ENCODE measurements at places on chromosomes 4 and X. TPM values are rescaled to one million over a fixed set of nuclear protein-coding genes. Genes with fewer than 3 reads are reported as not detected.

DNA sequence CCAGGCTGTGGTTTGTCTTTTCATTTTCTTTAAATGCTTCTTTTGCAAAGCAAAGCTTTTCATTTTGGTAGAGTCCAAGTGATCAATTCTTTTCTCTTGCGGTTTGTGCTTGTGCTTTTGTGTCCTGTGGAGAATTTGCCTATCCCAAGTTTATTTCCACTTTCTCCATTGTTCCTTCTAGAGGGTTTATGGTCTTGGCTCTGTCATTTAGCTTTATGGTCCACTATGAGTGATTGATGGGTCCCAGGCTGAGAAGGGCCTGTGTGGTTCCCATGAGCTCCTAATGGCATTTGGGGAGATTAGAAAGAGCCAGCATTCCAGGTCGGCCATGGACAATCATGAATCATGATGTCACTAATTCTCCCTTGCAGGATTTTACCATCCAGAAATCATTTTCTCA is 86.5 kb downstream of the CPZ start:
- DNase-seq, result no peak

LONRF3 gene
- total RNA-seq, result 11.2 TPM

DNA sequence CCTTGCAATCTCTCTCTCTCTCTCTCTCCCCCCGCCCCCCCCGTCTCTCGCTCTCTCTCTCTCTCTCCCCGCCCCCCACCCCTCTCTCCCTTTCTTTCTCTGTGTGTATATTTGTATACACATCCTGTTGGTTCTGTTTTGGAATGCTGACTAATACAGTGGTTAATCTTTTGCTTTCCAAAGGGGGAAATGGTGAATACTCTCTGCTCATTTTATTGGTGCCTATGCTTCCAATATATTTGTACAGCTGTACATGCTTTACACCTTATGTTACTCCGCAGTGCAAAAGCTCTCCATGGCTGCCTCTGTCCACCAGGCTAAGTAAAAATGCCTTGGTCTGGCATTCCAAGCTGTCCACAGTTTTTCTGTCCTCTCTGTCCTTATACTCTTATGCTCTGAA is 158.8 kb downstream of the RBMX2 start:
- no peak for DNase-seq

ODAM gene
- not detected for total RNA-seq

TASL gene
- total RNA-seq, result 0.44 TPM

DOCK11 gene
- total RNA-seq, result 90.7 TPM

- no peak for DNase-seq
Observed at GRCh38 chrX:132463411-132463810, 25.4 kb downstream of the MBNL3 start.

GPR143 gene
- total RNA-seq, result not detected

PDCL2 gene
- not detected for total RNA-seq

- no peak for DNase-seq
Observed at GRCh38 chr4:56146956-56147355, 198.2 kb downstream of the CEP135 start.

DNA sequence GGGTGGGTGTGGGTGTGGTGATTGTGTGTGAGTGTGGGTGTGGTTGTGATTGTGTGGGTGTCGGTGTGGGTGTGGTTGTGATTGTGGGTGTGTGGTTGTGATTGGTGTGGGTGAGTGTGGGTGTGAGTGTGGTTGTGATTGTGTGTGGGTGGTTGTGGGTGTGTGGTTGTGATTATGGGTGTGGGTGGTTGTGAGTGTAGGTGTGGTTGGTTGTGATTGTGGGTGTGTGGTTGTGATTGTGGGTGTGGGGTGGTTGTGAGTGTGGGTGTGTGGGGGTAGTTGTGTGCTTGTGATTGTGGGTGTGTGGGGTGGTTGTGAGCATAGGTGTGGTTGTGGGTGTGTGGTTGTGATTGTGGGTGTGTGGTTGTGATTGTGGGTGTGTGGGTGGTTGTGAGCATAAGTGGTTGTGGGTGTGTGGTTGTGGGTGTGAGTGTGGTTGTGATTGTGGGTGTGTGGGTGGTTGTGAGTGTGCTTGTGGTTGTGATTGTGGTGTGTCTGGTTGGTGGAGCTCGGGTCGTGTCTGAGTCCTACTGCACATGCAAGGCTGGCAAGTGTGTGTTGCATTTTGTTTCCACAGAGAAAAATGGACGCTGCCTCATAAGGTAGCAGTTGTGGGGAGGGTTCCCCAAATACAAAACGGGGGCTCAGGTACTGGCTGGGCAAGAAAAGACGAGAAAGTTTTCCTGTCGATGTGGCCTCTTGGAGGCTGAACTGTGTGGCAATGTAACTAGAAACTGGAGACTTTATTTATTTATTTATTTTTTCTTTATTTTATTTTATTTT is 116.7 kb downstream of the UBE2K start:
- no peak for DNase-seq

GRCh38 chrX:40476958-40477357 is 103.8 kb upstream of the ATP6AP2 start:
- DNase-seq, result no peak

DNA sequence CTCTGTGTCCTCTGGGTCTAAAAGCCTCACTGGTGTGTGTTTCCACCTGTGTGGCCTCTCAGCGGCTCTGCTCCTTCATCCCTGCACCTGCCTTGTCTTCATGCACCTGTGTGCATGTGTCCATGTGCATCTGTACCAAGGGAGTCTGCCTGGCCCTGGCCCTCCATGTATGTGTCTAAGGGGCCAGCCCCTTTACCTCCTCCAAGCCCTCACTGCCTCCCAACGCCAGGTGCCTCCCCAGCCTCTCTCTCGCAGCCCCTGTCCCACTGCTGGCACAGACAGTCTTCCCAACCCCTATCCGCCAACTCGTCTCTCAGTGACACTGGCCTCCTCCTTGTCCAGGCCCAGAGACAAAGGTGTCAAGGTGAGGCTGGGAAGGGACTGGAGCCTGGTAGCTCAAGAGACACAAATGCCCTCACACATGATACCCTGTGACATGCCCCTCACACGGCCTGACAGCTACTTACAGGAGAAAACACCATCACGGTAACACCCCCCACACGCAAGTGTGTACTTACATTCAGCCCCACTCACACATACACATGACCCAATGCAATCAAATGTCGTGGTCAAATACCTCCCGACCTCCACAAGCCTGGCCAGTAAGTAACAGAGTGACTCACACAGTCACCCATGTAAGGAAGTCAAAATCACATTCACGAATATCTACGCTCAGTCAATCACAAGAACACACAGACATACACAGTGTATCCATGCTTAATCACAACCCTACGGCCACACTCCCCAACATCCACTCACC is 11.4 kb downstream of the L1CAM start:
- no peak for DNase-seq

RPA4 gene
- total RNA-seq, result 0.16 TPM

DNA sequence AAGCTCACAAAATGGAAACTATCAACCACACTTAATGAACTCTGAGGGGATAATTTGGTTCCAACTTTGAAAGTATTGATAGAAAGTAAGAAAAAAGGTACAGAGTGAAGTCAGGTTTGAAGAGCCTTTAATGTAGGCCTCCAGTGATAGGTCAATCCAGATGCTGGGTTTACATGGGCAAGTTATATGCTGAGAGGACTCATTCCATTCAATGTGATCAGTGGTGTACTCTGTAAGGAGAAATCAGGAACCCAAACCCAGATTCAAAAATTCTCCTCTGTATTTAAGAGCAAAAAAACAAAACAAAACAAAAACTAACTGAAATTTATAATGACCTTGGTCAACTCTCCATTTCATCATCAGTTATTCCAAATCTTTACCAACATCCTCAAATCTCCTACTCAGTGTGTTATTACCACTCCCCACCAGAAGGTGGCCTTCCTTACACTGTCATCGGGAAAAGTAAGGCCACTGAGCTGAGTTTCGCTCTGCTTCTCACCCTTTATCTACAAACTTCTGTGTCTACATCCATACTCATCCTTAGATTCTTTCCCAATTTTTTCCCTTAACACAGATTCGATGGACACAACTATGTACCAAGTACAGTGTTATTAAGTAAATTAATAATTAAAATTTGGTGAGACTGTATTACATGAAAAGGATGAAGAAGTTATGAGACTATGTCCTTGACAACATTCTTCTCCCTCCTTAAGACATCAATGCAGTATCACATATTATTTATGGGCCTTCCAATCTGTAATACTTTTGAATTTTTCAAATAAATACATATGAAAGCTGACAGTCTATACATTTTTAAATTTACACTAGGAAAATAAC is 88.3 kb downstream of the ZAR1 start:
- DNase-seq, result peak; percentile 24

GRCh38 chr4:144750348-144750747 is 104.4 kb downstream of the HHIP start:
- no peak for DNase-seq

DNA sequence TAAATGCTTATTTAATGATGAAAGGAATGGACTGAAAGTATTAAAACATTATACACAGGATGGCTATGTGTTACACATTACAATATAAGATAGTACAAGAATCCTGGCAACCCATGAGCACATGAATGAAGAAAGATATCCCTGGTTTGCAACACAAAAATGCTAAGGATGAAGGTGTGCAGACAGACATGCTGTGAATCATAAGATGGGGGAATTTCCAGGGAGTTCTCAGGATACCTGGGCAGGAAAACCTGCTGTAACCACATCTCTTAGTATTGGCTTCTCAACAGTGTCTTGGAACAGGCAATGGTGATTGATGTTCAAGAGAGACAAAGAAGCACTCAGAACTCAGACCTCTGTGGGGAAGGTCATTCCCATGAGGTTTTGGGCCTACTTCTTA is 23.9 kb upstream of the ANOS1 start:
- no peak for DNase-seq

GRCh38 chr4:15659768-15660570 is 4.8 kb upstream of the FBXL5 start:
- DNase-seq, result no peak

DNA sequence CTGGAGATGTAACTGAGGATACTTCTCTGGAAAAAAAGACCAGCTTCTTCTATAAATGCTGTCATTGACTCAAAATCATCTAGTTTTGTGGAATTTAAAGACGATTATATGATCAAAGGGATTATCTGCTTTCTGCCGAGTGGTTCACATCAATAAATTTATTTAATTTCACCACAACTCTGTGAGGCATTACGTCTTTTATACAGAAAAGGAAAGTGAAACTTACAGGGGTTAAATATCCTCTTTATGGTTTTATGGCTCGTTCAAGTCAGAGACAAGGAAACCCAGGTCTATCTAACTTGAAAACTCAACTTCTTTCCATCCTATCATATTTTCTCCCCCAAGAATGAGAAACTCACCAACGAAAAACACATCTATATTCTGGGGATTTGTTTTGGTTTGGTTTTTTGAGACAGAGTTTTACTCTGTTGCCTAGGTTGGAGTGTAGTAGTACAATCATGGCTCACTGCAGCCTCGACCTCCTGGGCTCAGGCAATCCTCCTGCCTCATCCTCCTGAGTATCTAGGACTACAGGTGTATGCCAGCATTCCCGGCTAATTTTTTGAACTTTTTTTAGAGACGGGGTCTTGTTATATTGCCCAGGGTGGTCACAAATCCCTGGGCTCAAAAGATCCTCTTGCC is 377.9 kb upstream of the EMCN start:
- DNase-seq, result no peak

IL1RAPL1 gene
- total RNA-seq, result not detected

GRCh38 chr4:63492515-63492914 is 916.7 kb downstream of the TECRL start:
- no peak for DNase-seq

MSX1 gene
- not detected for total RNA-seq

- no peak for DNase-seq
Observed at GRCh38 chr4:122765692-122766352, 33.3 kb downstream of the BBS12 start.

LANCL3 gene
- 0.23 TPM for total RNA-seq

- no peak for DNase-seq
Observed at GRCh38 chr4:145132511-145133098, 34.5 kb downstream of the ABCE1 start.

- no peak for DNase-seq
Observed at GRCh38 chrX:85941275-85941674, 106.1 kb downstream of the CHM start.

RGN gene
- total RNA-seq, result 0.32 TPM

GRCh38 chr4:78612398-78613178 is 61.0 kb downstream of the ANXA3 start:
- DNase-seq, result no peak

CXorf49 gene
- total RNA-seq, result not detected
